ENCODE measurements at places on chromosomes 13 and 19.

DNA sequence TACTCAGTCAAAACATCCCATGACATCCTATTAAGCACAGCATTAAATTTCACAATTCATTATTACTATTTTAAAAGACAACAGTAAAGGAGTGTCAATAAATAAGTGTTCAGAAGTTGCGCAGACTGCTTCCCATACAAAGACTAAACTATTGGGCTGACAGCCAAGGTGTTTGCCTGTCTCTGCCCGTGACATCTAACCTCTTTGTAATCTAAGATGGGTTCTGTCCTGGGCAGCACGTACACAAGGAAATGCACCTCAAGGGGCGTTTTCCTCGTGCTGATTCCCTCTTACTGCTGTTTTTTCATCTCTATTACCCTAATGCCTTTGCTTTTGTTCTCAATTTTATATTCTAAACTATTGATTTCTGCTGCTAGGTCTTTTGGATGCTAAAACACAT, 216.3 kb downstream of the NHLRC3 start:
- no peak for DNase-seq

GRCh38 chr13:114020750-114021463, 47.0 kb upstream of the C13orf46 start:
- DNase-seq, result no peak

DNA sequence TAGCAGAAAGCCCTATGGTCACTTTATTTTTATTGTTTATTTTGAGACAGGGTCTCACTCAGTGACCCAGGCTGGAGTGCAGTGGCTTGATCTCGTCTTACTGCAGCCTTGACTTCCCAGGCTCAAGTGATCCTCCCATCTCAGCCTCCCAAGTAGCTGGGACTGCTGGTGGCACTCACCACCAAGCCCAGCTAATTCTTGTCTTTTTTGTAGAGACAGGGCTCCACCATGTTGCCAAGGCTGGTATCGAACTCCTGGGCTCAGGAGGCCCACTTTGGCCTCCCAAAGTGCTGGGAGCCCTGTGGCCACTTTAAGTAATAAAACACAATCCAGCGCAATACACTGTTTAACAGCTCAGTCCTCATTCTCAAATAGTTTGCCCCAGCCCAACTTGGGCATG, 69.3 kb downstream of the NUFIP1 start:
- DNase-seq, result no peak

DNA sequence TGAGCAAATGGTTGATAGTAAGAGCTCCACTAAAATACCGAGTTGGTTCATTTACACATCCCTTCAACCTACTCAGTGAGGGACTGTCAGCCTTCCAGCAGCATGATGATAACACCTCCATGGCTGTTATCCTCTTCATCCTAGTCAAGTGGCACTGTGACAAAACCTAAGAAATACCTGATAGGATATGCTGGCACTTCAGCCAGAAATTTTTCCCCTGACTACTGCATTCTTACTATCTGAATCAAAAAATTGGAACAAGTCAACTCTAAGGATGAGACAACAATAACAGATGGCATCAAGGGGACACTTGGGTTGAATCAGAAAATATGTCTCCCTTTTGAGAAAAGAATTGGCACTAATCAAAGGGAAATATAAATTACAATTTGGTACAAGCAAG, 193.9 kb downstream of the KCTD12 start:
- DNase-seq, result no peak

DNA sequence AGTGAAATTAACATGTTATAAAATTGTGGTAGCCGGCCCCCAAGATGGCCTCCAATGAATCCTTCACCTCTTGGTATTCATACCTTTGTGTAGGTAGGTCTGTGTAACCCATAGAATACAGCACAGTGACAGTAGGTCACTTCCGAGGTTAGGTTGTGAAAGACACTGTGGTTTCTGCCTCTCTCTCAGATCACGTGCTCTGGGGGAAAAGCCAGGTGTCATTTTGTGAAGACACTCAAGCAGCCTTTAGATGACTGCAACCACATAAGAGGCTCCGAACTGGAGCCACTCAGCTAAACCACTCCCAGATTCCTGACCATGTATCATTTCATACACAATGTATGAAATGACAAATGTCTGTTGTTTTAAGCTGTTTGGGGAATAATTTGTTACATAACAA, 9.8 kb upstream of the USPL1 start:
- peak; percentile 11 for DNase-seq

GRCh38 chr13:97875911-97876310, 77.6 kb upstream of the IPO5 start:
- no peak for DNase-seq

- DNase-seq, result no peak
Measured at GRCh38 chr13:78608252-78608687, 4.9 kb upstream of the POU4F1 start.

DNA sequence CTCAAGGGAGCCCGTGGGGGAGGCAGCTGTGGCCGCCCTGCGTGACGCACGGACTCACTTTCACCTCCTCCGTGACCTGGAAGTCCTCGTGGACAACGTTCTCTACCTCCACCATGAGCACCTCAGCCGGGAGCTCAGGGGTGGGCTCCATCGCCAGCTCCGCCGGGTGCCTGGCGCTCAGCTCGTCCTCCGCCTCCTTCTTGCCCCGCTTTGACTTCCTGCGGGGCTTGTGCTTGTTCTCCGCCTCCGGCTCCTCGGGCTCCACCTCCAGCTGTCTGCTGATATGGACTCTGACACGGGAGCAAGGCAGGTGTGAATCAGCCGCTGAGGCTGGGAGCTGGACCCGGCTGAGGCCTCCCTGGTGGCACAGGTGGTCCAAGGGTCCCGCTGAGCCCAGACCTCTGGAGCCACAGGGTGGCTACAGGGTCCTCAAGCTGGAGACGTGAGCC, 8.2 kb downstream of the LONP1 start:
- no peak for DNase-seq

DNA sequence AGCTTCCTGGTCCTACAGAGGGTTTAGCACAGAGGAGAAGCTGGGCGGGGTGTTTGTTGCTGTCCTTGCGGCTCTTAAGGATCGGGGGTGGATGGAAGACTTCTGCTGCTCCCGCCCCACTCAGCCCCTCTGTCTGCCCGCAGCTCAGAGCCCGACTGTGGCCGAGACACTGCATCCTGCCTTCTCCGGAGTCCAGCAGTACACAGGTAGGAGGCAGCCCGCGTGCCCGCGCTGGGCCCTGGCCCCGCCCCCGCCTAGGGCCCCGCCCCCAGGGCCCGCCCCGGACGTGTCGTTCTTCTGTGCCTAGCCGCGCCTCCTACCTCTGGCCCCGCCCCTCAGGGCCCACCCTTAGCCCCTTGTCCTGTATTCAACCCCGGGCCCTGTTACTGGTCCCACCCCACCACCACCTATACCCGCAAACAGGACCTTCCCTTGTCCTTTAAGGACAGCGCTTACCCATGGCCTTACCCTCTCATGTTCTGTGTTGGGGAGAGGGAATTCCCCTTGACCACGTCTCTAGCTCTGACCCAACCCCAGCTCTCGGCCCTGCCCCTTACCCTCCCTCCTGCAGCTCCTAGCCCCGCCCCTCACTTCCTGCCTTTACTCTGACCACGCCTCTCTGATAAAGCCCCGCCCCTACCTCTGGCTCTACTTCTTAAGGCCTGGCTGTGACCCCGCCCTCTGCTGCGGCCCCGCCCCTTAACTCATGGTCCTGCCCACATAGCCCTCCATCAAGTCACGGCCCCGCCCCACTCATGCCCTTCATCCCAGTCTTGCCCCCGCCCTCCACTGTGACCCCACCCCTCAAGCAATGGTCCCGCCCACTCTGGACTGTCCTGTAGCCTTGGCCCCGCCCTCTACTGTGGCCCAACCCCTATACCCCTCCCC, 60.5 kb downstream of the CELF5 start:
- DNase-seq, result peak; percentile 57

DNA sequence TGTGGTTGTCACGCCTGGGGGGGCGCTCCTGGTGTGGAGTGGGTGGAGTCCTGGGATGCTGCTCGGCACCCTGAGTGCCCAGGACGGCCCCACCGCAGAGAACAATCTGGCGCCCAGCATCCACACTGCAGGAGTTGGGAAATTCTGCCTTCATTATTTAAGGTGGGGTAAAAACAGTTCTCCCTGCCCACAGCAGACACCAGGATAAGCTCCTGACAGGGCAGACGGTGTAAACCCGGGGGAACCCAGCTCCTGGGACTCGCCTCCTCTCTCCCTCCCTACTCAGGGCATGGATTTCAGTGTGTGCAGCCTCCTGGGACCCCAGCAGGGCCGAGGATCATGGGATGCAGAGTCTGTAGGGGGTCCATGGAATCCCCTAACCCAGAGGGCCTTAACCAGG, 7.7 kb upstream of the WDR18 start:
- no peak for DNase-seq

DNA sequence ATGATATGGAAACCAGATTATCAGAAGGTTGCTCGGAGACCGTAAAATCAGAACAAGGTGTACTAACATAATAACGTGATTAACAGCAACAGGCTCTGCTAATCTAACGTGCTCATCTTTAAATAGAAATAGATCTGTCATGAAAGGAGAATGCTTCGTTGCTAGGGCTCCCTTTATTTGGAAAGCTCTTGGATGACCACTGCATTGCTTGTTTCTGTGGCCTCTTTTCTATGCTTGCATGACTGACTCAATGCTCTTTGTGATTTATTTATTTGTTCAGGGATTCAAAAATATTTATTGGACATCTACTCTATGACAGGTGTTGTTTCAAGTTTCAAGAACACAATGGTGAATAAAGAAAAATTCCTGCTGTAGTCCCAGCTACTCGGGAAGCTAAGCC, 22.3 kb upstream of the ZDHHC20 start:
- DNase-seq, result no peak

DNA sequence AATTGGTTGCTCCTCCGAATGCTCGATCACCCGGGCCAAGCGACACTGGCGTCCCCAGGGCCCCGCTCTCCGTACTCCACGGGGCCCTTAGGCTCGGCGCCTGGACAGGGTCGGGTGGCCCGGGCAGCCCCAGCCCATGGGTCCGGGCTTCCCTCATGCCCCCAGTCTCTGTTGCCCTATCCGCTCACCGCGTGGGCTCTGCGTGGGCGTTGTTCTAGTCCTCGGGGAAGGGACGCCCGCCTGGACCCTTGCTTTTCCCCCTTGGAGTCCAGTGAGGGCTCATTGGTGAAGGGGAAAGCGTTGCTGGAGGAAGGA, 1.3 kb downstream of the TDRD12 start:
- DNase-seq, result no peak

GRCh38 chr13:95568131-95568530, 15.6 kb downstream of the CLDN10 start:
- no peak for DNase-seq

GRCh38 chr19:29293736-29294342, 80.9 kb upstream of the UQCRFS1 start:
- DNase-seq, result no peak

GRCh38 chr13:61144301-61144700, 271.3 kb downstream of the PCDH20 start:
- no peak for DNase-seq
